ENCODE measurements at places on chromosomes 5 and 9.

DNA sequence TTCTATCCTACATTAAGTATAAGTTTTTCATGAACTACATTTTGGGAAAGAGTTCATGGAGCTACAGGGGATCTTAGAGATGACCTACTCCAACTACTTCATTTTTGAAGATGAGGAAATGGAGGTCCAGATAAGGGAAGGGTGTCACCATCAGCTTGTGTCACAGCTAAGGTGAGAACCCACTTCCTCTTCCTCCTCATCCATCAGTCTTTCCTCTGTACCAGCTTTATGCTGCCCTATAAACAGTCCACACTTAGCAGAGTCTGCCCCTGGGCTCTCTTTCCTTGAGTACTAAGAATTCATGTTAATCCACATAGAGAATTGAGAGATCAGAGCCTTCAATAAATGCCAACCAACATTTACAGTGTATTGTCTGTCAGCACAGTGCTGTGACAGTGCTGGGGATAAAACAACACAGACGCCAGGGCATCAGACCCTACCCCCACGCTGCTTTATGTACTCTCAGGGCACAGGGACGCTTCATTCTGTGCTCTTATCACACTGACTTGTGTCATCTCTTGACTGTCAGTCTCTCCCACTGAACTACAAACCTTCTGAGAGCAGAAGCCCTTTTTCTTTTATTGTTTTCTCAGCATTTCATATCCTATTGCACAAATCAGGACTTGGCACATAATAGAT, 22.1 kb downstream of the ADRB2 start:
- DNase-seq: no peak

GRCh38 chr5:179797741-179798140, 4.0 kb downstream of the LTC4S start:
- DNase-seq: no peak

DNA sequence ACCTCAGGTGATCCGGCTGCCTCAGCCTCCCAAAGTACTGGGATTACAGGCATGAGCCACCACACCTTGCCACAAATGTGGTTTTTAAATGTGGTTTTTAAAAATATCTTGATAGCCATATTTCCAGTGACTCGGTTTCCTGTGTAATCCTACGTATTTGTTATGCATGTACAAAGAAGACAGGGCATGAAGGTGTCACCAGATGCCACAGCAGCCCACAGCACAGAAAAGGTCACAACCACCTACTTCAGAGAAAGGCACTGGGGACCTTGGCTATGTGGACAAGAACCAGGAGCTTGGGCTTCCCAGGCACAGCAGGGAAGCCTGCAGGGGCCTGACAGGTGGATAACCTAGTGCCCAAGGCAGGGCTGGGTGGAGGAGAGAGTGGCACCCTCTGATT, 38.0 kb downstream of the C9orf50 start:
- no peak for DNase-seq

DNA sequence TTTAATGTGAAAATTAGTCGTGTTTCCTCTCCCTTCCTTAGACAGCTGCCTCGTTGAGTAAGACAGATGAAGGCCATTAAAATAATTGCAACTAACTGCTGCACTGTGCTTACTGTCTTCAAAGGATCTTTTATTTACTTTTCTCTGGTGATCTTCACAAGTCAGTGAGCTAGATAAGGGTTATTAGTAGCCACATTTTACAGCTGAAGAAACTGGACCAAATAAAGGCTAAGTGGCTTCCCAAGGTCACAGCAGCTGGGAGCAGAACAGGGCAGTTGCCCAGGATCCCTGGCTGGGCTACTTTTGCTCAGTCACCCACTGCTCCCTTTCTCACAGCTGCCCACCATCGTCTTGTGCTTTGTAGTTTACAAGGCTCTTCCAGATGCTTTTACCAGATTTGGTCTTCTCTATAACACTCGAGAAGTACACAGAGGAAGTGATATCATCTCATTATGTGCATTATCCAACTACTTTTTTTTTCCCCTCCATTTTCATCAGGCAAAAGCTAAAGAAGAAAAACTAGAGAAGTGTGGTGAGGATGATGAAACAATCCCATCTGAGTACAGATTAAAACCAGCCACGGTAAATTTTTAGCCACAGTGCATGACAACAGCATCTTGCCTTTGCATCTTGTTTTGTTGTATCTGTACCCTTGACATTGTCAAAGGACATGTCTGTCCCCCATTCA, 61.8 kb downstream of the ERAP1 start:
- no peak for DNase-seq

- DNase-seq: no peak
These were observed 66.9 kb downstream of the ZCCHC7 start for GRCh38 chr9:37187292-37187691.

DNA sequence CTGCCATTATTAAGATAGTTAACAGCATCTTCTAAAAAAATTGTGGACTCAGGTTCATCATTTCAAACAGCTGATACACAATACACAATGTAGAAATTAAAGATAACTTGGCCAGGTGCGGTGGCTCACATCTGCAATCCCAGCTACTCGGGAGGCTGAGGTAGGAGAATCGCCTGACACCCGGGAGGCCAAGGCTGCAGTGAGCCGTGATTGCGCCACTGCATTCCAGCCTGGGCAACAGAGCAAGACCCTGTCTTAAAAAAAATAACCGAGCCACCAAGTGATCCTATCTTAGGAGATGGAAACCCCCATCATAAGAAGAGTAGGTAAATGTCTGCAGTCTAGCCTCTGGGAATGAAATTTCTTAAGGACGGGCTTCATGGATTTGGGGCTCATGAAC, 241.7 kb downstream of the PIK3R1 start:
- DNase-seq: no peak

- no peak for DNase-seq
These were observed 121.1 kb upstream of the IL12B start for GRCh38 chr5:159451197-159452052.
